ENCODE measurements at places on chromosomes 6 and 20.

- no peak for DNase-seq
These were observed 68.1 kb downstream of the PREX1 start for GRCh38 chr20:48759631-48760245.

DNA sequence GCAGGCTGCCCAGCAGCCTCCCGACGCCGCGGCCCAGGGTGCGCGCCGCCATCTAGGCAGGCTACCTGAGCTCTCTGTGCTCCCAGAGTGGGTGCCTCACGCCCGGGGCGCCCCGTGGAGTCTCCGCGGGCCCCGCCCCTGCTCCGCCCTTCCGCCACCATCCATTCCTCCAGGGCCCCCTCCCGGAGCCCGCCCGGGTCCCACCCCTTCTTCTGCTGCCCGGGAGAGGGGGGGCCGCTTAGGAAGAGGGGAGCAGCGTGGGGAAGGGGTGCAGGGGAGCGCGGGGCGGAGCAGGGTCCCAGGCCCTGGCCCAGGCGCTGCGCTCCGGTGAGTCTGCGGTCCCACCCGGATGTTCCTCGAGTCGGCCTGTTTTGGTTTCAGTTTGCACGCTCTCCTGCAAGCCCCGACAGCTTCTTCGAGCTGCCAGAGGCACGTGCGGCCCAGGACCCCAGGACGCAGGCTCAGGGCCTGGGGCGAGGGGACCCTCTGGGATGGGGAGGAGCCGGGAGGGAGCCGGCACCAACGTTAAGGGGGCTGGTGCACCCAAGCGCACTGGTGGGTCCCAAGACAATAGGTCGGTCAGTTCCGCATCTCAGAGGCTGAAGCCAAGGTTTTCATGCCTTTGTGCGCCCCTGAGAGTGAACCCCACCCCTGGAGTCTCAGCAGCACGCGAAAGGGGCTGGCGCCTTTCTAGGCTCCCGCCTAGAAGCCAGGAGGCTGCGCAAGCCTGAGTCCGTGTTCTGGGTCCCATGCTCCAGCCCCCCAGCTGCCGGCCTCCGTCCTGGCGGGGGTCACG lies at the start of gene ACSS1:
TSS of gene ACSS1 (minus strand) at position 89 of the 796 bp plus-strand sequence. CDS start at position 52, 37 bp downstream.
- DNase-seq, result peak; percentile 68

DNA sequence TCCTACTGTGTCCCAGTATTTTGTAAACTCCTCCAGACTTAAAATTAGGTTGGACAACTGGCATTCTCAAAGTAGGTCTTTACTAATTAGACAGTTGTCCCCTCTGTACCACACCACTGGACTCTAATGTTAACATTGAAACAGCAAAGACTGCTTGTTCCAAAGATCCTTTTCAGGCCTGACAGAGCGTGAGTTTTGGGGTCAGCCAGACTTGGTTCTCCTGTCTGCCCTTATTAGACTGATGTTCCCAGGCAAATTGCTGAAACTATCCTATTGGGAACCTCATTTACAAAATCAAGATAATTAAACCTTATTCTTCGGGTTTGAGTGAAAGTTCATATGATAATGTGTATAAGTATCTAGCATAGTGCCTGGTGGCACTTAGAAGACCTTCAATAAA lies 3.7 kb upstream of the BICRAL start:
- no peak for DNase-seq

DNA sequence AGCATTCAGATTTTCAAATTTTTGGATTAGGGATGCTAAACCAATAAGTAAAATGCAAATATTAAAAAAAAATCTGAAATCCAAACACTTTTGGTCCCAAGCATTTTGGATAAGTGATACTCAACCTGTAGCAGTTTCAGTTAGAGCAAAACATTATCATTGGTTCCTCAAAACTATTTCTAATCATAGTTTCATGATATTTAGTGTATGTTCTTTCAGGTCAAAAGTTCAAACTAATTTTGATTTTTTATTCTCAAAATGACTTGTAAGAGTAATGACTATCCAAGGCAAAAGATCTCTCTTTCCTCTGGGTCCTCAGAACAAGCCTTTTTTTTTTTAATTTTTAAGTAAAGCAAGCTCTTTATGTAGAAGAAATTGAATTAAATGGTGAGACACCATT lies 64.0 kb upstream of the TFB1M start:
- DNase-seq, result no peak

DNA sequence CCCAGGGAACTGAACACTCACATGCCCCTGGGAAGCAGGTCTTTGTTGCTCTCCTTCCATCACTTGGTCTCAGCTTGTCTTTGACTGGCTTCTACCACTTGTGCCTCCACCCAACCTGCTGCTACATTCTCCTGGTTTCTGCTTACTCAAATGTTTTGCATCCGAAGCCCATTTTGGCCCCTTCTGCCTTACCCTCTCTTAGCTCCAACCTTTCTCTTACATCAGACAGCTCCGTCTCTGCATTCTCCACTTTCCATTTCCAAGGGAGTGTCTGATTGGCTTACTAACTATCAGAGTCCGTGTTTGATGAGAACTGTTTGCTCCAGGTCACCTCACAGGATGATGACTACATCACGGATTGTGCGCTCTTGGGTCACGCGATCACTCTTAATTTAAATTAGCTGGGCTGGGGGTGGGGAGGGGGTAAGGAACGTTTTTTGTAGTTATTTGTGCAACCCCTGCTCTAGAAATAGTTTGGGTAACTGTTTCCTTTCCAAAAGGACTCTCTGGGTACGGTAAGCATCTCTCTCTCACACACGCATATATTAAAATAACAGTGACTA lies 844 bp upstream of the ABRACL start:
- no peak for DNase-seq

GRCh38 chr20:22825546-22825945 lies 209.6 kb upstream of the SSTR4 start:
- no peak for DNase-seq

- DNase-seq, result no peak
These were observed 4.0 kb upstream of the OGFR start for GRCh38 chr20:62800314-62801259.

DNA sequence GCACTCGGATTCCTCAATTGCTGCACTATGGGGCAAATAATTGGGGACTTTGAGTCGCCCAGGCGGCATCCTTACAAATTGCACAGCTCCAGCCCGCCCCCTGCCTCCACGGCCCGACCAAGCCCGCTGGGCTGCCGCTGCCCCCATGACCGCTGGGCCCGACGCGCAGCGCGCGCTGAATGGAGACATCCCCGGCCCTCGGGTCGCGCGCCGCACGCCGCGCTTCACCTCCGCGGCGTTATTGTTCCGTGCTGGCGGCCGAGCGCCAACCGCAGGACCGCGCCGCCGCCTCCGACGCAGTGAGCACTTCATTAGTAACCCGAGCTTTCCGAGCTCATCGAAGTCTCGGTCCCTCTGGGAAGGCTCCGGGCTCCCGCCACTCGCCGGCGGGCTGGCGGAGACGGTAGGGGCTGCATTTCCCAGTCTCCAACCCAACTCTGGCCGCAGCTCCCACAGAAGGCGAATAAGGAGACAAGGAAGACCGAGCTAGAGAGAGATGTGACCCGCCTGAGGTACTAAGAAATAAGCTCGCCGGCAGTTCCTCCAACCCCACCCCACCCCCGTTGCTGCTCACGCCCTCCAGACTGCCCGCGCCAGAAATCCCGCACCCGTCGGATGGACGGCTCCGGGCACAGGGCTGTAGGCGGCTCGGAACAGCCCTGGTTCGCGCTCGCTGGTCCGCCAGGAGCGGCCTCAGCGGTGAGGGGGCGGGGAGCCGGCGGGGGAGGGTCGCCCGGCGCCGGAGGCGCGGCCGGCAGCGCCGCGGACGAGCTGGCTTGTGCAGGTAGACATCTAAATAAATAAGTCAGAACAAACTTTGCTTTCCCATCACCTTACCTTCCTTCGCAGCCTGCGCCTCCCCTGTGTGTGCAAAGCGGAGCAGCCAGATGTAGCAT lies 703 bp downstream of the EPHA7 start:
- DNase-seq, result peak; percentile 43

DNA sequence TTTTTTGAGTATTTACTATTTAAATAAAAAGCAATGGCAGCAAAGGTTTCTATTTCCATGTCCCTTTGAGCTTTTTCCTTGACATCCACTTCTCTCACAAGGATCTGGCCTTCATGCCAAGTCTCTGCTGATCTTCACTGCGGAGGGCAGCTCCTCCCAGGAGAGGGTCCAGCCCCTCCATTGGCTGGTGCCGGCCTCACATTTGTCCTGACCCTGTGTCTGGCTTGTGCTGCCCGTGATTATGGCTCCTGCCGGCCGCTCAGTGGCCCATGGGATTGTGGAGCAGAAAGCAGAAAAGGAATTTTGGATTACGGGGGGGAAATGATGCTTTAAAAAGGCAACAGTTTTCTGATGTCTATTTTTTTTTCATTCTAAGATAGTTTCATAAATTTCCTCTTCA lies 31.2 kb upstream of the PDE7B start:
- no peak for DNase-seq

DNA sequence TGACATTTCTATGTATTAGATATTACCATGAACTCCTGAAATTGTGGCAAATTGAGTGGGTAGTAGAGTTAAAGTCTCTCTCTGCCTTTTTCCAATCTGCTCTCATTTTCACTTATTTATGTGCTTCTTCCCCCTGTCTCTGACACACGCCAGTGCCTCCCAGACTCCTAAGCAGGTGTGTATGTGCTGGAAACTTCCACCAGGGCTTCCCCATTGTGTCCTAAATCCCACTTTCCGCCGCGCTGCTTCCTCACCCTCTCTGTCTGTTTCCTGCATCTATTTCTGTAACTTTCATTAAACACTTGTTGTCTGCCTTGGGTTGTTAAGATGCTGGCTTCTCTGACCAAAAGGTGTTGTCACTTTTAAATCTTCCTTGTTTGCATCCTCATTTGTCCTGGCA lies 97.6 kb upstream of the HDGFL1 start:
- DNase-seq, result no peak

DNA sequence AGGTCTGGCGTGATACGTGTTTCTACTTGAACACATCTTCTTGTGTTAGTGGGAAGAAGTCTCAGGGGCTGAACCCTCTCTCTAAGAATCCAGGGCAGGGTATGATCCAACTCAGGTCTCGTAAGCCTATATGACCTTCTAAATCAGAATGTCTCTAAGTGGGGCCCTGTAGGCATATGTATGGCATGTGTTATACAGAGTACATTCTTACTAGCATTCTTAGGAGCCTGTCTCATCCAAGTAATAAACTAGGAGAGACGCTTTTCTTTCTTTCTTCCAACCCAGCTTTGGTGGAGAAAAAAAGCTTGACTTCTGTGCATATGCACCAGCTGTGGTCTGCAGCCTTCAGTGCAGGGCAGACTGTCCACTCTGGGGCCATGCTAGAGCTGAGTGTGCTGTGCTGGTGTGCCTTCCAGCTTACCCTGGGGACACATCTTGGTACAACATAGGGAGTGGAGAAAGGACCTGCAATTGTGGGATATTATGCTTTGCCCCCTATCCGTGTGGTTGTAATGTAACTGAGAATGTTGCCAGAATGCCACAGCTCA lies 47.3 kb downstream of the L3MBTL3 start:
- DNase-seq, result no peak

GRCh38 chr6:152184573-152184916 lies 377.1 kb downstream of the ESR1 start:
- DNase-seq, result no peak

GRCh38 chr6:80143419-80143937 lies 37.0 kb downstream of the BCKDHB start:
- DNase-seq, result peak; percentile 16

DNA sequence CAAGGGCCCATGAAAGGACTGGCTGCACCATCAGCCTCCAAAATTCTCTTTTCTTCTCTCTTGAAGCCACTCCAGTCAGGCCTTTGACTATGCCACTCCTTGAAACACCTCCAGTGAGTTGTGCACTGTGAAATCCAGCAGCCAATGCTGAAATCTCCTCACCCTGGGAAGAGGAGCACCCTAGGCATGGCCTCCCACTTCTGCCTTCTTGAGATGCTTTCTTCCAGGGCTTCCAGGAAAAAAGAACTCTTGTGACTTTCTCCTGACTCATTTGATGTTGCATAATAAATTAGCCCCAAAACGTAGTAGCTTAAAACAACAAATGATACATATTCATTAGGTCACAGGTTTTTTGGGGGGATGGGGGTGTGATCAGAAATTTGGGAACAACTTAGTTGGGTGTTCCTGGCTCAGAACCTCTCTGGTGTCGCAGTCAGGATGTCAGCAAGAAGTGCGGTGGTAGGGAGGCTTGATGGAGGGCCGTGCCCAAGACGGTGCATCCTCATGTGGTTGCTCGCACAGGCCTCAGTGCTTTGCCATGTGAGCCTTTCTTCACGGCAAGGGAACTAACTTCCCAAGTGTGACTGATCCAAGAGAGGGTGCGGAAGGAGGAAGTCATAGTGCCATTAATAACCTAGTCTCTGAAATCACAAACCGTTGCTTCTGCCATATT lies 12.1 kb downstream of the NCR2 start:
- no peak for DNase-seq

- no peak for DNase-seq
These were observed 55.2 kb upstream of the CBLN4 start for GRCh38 chr20:56060486-56060885.

- DNase-seq, result no peak
These were observed 6.1 kb upstream of the DOK5 start for GRCh38 chr20:54469293-54469692.

DNA sequence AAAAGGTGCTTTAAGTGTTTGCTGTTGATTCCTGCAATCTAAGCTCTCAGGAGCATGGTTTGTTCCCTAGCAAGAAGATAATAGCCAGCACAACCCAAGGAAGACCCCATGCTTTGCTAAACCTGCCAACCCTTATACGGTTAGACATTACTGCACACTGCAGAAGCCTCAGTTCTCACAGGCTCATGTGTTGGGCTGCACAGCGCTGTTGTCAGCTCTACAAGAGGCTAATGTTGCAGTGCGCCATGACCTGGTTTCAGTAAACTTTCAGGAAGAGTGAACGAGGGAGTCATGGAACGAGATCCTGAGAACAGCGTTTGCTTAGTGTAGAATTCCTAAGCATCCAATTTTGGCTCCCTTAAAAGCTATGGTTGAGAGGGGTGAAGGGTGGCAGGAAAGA lies 218.5 kb downstream of the ARHGAP18 start:
- DNase-seq, result no peak
